ENCODE measurements at places on chromosomes 13 and 19.

- DNase-seq = peak; percentile 91
Observed at GRCh38 chr19:23762884-23763711, 4.4 kb upstream of the ZNF681 start.

DNA sequence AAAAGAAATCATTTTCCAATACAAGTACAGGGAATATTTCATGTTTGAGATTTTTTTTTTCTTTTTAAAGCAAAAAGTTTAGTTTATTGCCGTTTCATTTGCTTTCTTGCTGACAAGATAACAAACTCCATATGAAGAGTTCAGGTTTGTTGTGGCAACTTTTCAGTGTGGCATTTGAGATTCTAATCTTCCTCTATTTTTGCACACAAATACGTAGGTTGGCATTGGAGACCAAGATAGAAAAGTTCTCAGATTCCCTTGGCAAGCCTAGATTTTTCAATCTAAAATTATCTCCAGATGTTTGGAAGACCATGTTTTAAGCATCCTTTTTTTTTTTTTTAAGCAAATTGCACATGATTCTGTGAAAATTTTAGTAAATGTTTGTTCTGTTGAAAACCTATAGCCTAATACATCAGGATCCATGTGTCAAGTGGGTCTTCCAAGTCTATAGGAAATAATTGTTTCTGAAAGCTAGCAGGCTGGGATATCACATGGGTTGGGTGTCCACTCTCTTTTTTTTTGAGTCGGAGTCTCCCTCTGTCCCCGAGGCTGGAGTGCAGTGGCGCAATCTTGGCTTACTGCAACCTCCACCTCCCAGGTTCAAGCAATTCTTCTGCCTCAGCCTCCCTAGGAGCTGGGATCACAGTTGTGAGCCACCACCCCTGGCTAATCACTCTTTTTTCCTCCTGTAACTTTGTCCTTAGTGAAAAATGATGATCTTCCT is 2.6 kb downstream of the GARRE1 start:
- no peak for DNase-seq

- no peak for DNase-seq
Observed at GRCh38 chr13:24339937-24340607, 30.7 kb downstream of the C1QTNF9 start.

- DNase-seq = no peak
Observed at GRCh38 chr19:37551129-37551993, 43.2 kb downstream of the ZNF571 start.

GRCh38 chr13:103431856-103432255 is 365.6 kb upstream of the SLC10A2 start:
- DNase-seq = no peak

- no peak for DNase-seq
Observed at GRCh38 chr19:47493378-47494210, 9.6 kb upstream of the KPTN start.

DNA sequence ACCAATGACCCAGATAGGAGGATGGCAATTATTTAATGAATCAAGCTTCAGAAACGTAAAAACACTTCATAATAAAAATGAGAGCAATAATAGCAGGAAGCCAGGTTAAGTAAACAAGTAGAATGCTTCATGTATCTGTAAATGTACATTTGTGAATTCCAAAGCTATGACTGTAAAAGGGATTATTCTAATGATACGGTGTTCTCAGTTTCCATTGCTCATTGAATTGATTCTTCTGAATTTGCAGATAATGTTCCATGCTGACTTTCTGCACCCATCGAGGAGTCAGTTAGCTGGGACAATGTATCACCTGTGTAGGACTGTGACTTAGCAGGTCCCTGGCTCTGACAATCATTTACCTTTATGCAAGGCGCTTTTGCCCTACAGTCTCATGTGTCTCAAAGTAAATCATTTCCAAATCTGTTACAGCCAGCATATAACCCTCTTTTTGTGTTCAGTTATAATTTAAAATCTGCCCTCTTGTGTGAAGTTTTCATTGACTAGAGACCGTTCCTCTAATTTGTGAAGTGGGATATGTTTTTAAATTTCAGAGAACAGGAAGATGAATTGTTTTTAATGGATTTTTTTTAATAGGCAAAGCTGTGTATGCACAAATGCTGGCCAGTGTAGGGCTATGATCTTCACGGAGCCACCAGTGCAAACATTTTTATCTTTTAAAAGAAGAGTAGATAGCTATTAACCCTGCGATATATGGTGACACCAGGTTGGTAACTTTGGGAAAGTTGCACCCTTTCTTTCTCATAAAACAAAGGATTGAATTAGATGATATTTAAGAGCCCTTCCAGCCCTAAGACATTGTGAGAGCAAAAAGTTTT is 267.1 kb downstream of the KLF5 start:
- DNase-seq = no peak

Measured in Daoy (cell line).